Stimulated activated CD8-positive, alpha-beta memory T cell treated with anti-CD3 and anti-CD28 coated beads, Interleukin-4, amount 100 ng/mL, for 1 hour (primary cell): ENCODE measurements at places on chromosomes 1 and 21.

- DNase-seq: no peak
Observed at GRCh38 chr1:8506995-8507615, 189.2 kb downstream of the SLC45A1 start.

GRCh38 chr1:218711884-218712674, 366.9 kb downstream of the TGFB2 start:
- no peak for DNase-seq

GRCh38 chr1:61442544-61442943, 282.4 kb downstream of the TM2D1 start:
- no peak for DNase-seq

DNA sequence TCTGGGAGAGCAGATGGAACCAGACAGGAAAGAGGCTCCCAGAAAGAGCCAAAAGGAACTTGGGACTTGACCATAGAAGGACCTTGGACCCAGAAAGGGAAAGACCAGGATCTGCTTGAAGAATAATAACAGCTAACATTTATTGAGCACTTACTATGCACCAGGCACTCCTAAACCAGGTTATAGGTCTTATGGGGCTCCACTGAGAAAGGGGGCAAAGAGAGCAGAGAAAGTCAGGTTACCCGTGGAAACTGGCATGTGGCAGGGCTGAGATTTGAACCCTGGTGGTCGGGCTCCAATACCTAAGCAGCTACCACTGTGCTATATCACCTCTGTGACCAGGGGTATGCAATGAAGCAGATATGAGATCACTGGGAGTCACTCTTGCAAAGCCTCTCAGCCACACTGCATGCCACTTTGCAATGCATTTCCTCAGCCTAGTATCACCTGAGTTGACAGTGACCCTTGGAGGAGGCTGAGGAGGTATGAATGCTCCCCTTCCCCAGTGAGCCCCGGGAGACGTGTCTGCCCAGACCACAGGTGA, 37.8 kb downstream of the HSPG2 start:
- DNase-seq: no peak

DNA sequence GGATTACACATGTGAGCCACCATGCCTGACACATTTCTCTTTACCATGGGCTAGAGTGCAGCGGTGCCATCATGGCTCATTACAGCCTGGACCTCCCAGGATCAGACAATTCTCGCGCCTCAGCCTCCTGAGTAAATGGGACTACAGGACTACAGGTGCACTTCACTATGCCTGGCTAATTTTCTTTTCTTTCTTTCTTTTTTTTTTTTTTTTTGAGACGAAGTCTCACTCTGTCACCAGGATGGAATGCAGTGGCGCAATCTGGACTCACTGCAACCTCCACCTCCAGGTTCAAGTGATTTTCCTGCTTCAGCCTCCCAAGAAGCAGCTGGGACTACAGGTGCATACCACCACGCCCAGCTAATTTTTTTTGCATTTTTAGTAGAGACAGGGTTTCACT, 14.8 kb upstream of the KIF1B start:
- no peak for DNase-seq

DNA sequence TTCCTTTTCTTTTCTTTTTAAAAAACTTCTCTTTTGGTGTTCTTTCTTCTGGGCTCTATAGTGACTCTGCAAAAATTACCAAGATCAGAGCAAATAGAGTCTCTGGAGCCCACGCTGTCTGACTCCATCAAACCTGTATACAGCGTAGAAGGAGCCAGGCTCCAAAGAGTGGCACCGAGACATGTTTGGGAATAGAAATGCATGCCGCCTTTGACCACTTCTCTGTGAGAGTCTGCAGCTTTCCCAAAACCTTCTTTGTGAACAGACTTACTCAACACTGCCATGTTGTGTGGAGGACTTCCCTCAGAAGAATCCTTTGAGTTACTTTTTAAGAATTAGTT, 55.3 kb downstream of the GORAB start:
- DNase-seq: no peak

- no peak for DNase-seq
Observed at GRCh38 chr21:42863504-42863870, 15.9 kb downstream of the WDR4 start.

DNA sequence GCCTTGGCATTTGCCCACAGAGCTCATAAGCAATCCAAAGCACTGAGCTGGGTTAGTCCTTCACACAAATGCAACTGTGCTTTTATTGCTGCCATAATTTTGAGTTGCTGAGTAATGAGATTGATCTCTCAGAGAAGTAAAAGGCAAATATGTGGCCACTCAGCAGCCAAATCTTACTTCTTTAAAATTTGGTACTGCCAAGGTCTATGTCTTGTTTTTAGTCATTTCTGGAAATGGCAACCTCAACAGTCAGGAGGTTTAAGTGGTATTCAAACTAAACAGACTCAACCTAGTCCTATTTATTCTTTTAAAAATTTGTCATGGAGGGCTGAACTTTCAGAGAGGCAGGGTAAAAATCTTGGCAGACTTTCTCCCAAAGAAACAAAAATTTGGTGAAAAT, 216.4 kb upstream of the GJB5 start:
- DNase-seq: no peak
